Nasal cavity respiratory epithelium epithelial cell of viscerocranial mucosa (primary cell): ENCODE measurements at places on chromosomes 7 and 10. TPM values are rescaled to one million over a fixed set of nuclear protein-coding genes. Genes with fewer than 3 reads are reported as not detected.

The ANXA8 gene
- total RNA-seq = 37.3 and 267 TPM in 2 replicates

The OR13A1 gene
- total RNA-seq = 0.07 TPM in 1 of 2 replicates, not detected in the other

The CYP2C19 gene
- total RNA-seq = 0.50 TPM in 1 of 2 replicates, not detected in the other

The ATOH7 gene
- not detected in 2 replicates for total RNA-seq

The ZNF398 gene
- total RNA-seq = 15.4 and 28.7 TPM in 2 replicates

The COX19 gene
- total RNA-seq = 15.7 and 25.7 TPM in 2 replicates

The STOX1 gene
- under 0.01 and 0.07 TPM in 2 replicates for total RNA-seq

The CLCN1 gene
- 0.64 TPM in 1 of 2 replicates, not detected in the other for total RNA-seq

The MORN4 gene
- 10.0 and 11.3 TPM in 2 replicates for total RNA-seq

The GLUD1 gene
- 129 and 256 TPM in 2 replicates for total RNA-seq

The PON1 gene
- total RNA-seq = not detected in 2 replicates

The ZNF488 gene
- under 0.01 and 0.78 TPM in 2 replicates for total RNA-seq

The STEAP1 gene
- 9.9 and 20.1 TPM in 2 replicates for total RNA-seq

The SPAG6 gene
- total RNA-seq = not detected in 2 replicates

The PFKP gene
- total RNA-seq = 107 and 286 TPM in 2 replicates

The SLC25A13 gene
- total RNA-seq = 13.7 and 20.9 TPM in 2 replicates

The PALD1 gene
- total RNA-seq = 0.28 and 0.34 TPM in 2 replicates

The PPP1R3A gene
- not detected in 2 replicates for total RNA-seq

The MPP7 gene
- 13.7 and 23.0 TPM in 2 replicates for total RNA-seq

The HKDC1 gene
- 2.4 and 14.7 TPM in 2 replicates for total RNA-seq

The TMEM106B gene
- total RNA-seq = 53.7 and 80.0 TPM in 2 replicates

The IGF2BP3 gene
- total RNA-seq = 28.4 and 54.6 TPM in 2 replicates

The RPP30 gene
- total RNA-seq = 25.6 and 29.7 TPM in 2 replicates

The TMEM229A gene
- not detected in 2 replicates for total RNA-seq

The PTN gene
- under 0.01 and 0.07 TPM in 2 replicates for total RNA-seq

The GRID1 gene
- 0.21 TPM in 1 of 2 replicates, not detected in the other for total RNA-seq

The ARHGAP22 gene
- 4.4 and 9.5 TPM in 2 replicates for total RNA-seq

The SLC16A9 gene
- 2.4 and 3.7 TPM in 2 replicates for total RNA-seq

The SLC26A5 gene
- total RNA-seq = not detected in 2 replicates

The PLXDC2 gene
- total RNA-seq = 5.5 and 32.0 TPM in 2 replicates

The GET4 gene
- 36.4 and 44.1 TPM in 2 replicates for total RNA-seq

The SRRT gene
- total RNA-seq = 22.6 and 35.6 TPM in 2 replicates

The C10orf105 gene
- total RNA-seq = not detected in 2 replicates

The KCNMA1 gene
- total RNA-seq = 6.5 and 11.5 TPM in 2 replicates

The SNCG gene
- 5.3 and 9.9 TPM in 2 replicates for total RNA-seq

The FOXI2 gene
- not detected in 2 replicates for total RNA-seq

The TAS2R5 gene
- 1.0 and 4.4 TPM in 2 replicates for total RNA-seq

The H2BK1 gene
- not detected in 2 replicates for total RNA-seq

The HOXA2 gene
- total RNA-seq = not detected in 2 replicates

The C10orf143 gene
- total RNA-seq = 0.34 and 0.78 TPM in 2 replicates

The TAC1 gene
- under 0.01 TPM in 1 of 2 replicates, not detected in the other for total RNA-seq

The FZD1 gene
- total RNA-seq = 2.4 and 7.2 TPM in 2 replicates

The SHTN1 gene
- total RNA-seq = 3.1 and 5.1 TPM in 2 replicates

The DNAH11 gene
- total RNA-seq = 0.34 and 7.3 TPM in 2 replicates

The TAS2R41 gene
- 0.07 TPM in 1 of 2 replicates, not detected in the other for total RNA-seq

The UPK3B gene
- 1.4 and 6.7 TPM in 2 replicates for total RNA-seq

The MRLN gene
- not detected in 2 replicates for total RNA-seq

The HPSE2 gene
- not detected in 2 replicates for total RNA-seq

The EFCAB10 gene
- 0.64 and 0.68 TPM in 2 replicates for total RNA-seq

The NODAL gene
- total RNA-seq = 0.07 TPM in 1 of 2 replicates, not detected in the other

The NRF1 gene
- 12.6 and 18.8 TPM in 2 replicates for total RNA-seq

The PON3 gene
- total RNA-seq = 0.50 and 1.4 TPM in 2 replicates

The LIPM gene
- 0.34 TPM in 1 of 2 replicates, not detected in the other for total RNA-seq

The ATP6V0A4 gene
- 0.07 TPM in 1 of 2 replicates, not detected in the other for total RNA-seq

The AKR1D1 gene
- not detected in 2 replicates for total RNA-seq

The LRRC18 gene
- total RNA-seq = not detected in 2 replicates
